ENCODE measurements at places on chromosomes 3 and 15.

DNA sequence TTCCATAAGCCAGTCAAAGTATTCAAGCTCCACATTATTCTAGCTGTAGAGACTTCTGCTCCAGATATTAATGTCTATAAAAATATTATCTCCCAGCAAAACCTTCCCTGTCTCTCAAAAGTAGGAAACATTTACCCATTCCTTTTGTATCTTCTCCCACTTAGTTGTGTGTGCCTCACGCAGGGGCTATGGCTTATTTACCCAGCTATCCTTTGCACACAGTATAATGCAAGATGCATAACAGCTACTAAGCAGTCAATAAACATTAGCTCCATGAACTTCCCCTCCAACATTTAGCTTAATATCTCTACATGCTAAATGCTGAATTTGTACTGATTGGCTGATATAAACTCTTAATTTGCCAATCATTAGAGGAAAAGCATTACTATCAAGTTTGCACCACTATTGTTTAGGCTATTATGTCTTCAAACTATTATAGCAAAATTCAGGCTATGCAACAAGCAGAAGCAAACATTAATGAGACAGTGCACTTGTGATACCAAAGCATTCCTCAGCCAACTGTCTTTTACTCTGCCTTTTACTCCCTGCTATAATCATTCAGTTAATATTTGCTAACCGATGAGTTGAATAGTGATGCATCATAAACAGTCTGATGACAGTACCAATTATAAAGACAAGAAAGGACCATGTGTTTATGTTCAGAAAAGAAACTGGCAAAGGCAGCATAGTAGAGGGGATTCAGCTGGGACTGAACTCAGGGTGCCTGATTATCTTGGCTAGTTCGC lies 81.2 kb downstream of the PLCH1 start:
- DNase-seq = no peak

GRCh38 chr15:78229431-78230406 lies 4.6 kb downstream of the ACSBG1 start:
- no peak for DNase-seq

DNA sequence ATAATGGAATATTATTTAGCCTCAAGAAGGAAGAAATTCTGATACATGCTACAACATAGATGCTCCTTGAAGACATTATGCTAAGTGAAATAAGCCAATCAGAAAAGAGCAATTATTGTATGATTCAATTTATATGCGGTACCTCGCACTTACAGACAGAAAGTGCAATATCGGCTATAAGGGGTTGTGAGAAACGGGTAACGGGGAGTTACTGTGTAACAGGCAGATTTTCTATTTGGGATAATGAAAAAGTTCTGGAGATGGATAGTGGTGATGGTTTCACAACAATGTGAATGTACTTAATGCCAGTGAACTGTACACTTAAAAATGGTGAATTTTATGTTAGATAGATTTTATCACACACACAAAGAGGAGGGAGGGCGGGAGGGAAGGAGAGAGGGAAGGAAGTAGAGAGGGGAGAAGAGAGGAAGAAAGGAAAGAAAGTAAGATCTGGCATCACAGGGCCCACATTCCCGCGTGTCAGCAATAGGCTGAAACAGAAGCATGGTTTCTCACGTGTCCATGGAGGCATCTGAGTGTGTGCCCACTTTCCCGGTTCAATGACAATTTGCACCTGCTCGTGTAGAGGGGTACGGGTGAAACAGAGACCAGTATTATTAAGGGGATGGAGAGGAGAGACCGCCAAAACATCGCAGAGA lies 700 bp upstream of the BLM start:
- no peak for DNase-seq

DNA sequence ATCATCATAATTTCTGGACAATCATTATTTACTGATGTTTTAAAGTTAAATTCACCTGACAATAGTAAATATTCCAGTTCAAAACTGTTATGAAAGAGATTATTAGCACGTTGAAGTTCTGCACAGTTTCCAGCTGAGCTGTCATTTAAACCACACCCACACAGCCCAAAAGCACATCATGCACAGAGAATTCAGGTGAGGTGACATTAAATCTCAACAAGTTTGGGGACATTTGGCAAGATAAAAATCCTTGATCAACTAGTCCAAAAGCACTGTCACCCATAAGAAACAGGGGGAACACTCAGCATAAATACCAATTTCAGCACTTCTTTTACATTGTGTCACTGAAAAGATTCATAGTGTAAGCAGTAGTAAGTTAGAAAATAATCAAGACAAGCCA lies 6.9 kb downstream of the NCEH1 start:
- no peak for DNase-seq

DNA sequence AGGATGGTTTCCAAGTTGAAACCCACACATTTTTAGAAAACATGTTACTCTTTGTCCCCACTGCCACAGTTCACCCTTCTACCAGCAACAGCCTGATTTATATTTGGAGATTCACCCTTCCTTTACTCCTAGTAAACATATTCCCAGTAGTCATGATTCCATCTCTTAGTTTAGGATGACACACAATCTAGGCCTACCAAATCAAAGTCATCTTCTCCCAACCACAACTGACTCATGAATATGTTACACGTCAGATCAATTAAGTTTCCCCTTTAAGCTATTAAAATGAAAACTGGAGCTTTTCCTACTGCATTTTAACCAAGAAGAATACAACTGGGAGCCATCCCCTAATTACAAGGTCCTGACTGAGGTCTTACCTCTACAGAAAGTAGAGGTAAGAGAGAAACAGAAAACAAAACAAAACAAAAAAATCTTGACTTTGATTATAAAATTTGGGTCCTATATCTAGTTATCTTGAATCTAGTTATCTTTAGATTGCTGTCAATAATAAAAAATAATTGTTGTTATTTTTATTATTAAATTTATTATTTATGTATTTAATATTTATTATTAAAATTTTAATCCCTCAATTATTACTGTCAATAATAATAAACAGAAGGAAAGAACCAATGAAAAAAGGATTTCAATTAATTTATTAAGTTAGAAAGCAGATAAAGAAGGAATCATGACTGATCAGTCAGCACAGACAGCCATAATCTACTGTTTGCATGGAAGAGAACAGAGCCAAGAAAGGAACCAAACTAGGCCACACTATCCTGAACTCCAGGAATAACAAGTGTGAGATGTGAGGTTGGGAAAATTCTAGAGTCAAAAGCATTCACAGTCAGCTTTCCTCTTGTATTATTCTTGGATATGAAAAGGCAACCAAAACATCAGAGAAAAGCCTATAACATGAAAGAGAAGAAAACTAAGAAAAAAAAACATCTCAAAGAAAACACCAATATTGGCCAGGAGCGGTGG lies 12.5 kb downstream of the DPH6 start:
- DNase-seq = no peak

DNA sequence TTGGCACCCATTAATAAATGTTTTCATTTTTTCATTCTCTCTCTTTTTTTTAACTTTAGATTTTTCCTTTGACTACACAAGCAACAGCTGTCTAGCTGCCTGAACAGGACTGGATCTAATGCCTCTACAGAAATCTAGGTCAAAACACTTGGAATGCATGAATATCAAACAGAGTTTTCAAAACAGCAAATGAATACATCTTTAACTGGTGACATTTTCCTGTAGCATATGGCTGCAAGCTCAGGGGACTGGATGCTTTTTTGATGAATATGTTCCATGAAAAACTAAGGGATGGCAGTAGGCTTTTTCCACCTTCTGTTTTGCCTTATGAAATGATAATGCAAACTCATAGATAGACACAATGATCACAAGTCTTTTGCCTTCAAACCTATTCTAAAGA lies 661.7 kb downstream of the MCTP2 start:
- no peak for DNase-seq

GRCh38 chr3:189363590-189364255 lies 192.0 kb downstream of the TPRG1 start:
- no peak for DNase-seq

DNA sequence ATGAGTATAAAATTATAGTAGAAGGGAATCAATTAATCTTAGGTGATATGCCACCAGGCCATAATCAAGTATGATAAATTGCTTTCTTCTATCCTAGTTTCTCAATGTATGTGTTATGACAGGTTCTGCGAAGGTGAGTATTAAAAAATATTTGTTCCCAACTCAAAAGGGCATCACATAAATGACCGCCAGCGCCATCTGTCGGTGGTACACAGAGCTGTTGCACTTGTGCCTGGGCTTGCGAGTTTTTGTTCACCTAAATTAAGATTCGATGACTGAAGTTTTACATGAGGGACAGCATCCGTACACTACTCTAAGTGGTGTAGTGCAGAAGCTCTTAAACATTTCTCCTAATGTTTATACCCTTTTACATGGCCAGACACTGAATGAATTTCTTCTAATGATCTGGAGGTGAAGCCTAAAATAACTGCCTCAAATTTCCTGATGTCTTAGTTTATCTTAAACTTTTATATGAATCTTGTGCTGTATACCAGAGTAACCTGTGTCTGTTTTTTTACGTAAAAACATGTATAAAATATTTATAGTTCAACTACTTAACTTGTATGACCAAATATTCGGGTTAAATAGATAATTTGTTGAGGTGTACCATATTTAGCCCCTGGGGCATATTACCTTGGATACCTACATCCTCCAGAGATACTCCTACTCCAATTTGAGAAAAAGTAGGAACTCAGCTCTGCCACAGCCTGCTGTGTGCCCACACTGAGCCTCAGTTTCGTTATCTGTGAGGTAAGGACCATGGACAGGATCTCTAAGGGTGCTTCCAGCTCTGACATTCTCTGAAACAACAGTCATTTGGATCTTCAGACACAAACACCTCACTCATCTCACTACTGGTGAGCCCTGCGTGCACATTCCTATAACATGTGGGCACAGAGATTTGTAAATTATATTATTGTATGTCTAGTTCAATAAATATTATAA lies 365.6 kb downstream of the MAGI1 start:
- no peak for DNase-seq

DNA sequence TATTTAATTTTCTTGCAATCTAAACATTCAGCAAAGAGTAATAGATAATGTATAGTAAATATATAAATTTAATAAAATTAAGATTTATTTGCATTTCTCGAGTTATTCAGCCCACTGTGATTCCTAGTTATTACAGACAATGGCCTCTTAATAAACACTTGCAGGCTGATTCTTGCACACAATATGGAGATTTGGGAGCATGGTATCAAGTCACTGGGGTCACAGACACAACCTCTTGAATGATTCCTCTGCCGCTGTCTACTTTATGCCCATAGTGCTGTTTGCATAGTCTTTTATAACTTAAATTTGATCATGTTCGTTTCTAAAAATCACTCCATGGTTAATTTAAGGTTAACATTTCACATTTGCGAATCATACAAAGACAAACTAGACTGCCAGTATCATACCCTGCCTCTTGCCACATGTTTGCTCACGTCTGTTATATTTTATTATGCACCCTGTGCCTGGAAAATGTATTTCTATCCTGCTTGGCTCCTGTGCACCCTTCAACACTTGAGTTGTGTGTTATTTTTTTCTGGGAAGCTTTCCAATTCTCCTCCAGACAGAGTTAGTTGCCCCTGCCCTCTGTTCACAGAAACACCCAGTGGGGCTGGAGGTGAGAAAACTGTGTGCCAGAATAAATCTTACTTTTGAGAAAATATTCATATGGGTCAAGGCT lies 206.3 kb upstream of the ROBO1 start:
- no peak for DNase-seq

GRCh38 chr15:70508561-70509281 lies 254.6 kb downstream of the UACA start:
- no peak for DNase-seq

DNA sequence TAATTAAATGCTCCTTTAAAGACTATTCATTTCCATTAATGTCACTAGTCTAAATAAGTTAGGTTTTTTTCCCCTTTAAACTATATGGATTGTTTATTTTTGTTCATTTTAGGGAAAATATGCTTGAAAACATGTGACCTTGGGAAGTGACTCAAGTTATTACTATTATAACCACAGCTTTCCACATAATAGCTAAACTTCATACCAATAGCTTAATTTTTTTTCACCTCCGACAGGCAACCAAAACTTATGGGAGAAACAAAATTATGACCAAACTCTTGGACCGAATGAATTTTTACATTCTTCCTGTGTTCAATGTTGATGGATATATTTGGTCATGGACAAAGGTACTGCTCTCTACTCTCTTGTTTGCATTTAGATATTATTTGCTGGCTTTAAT lies 16.2 kb downstream of the CPA3 start:
- no peak for DNase-seq

Measured in NCI-H524 treated with DMSO at 0.1 percent for 48 hours (cell line).